Ascending aorta (tissue), 2 donors: ENCODE measurements at places on chromosomes 16 and 17. TPM values are rescaled to one million over a fixed set of nuclear protein-coding genes. Genes with fewer than 3 reads are reported as not detected.

DNA sequence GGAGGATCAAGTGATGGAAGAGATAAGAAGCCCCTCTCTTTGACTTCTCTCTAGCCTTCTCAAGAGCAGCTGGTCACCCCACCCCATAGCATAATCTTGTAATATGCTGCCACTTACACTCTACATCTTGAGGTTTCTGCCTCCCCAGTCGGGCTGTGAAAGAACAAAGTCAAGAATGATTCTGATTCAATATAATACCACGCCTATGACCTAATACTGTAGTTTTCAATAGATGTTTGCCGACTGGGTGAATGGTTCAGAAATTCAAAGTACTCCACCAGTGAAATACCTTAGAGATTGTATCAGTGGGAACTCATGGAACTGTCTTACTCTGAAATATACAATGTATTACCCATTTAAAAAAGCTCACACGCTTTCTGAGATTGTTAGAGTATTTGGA is 93.0 kb upstream of the ZFHX3 start:
- no peak for DNase-seq

GRCh38 chr16:7177875-7178274 is 154.8 kb upstream of the RBFOX1 start:
- DNase-seq, result no peak

DNA sequence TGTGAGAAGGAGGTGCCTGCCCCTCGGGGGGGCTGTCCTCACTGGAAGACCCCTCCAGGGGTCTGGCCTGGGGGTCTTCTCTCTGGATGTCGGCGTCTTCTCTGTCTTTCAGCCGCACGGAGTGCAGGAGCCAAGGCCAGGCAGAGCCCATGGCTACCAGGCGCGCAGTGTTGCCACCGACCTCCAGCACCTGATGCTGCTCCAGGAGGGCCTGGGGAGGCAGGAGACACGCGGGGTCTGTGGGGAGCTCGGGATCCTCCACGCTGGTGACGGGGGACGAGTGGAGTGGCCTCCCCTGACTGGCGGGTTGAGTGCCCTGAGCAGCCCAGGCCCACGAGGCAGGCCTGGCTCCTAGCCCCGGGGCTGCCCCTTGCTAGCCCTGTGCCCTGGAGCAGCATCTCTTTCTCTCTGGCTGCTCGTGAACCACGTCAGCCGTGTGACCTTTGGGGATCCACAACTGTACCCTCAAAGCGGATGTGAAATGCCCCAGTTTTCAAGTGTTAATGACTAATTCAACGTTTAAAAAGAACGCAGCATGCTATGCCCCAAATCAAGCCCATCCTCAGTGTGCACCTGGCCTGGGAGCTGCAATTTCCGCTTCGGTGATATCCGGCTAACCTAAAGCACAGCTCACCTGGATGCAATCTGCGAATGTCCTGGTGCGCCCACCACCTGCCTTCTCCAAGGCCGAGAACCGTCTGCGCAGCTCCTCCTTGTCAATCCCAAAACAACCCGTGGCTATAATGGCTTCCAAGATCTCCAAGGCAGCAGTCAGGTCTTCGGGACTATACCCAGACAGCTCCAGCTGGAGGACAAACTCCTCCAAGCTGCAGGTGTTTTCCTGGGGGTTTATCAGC is 62.9 kb downstream of the IL21R start:
- no peak for DNase-seq

The RFWD3 gene
- 54.6 TPM for total RNA-seq

The PMP22 gene
- 199 TPM for total RNA-seq

The HAP1 gene
- total RNA-seq, result not detected
